Stimulated activated CD4-positive, alpha-beta T cell treated with anti-CD3 and anti-CD28 coated beads, Interleukin-15, amount 100 ng/mL, for 1 hour (primary cell): ENCODE measurements at places on chromosomes 4 and X.

GRCh38 chr4:26299254-26299882 lies 21.4 kb upstream of the RBPJ start:
- DNase-seq: no peak

DNA sequence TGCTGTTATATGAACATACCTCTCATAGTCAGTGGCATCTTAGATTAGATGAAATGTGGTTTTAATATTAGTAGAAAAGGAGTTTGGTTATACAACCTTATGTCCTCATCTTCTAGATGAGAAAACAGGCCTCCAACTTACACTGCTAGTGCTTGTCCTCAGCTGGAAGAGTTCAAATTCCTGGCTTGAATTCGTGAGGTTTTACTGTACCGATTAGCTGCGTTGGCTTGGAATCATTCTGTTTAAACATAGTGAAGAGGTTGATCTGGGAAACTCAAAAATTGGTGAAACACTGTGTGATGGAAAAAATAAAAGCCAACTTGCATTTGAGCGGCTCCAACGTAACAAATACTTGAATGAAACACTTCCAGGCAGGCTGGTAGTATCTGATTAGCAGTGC lies 81.0 kb downstream of the LNX1 start:
- DNase-seq: no peak

DNA sequence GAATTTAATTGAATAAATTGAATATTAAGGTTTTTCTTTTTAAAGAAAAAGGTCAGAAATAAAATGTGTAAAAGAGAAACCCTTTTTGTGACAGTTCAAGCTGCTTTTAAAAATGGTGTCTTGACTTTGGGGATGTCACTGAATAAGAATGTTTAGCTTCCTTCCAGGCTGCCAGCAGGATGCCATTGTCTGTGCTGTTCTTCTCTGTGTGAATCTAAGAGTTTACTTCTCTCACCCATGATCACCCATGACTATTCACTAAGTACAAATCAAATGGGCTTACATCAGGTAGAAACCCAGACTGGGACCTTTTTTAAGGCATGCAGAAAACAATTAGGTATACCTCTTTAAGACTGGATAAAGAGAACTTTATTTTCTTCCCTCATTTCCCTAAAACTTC lies 115.3 kb downstream of the DACH2 start:
- DNase-seq: no peak

- no peak for DNase-seq
Measured at GRCh38 chrX:64427281-64427680, 32.0 kb upstream of the MTMR8 start.

DNA sequence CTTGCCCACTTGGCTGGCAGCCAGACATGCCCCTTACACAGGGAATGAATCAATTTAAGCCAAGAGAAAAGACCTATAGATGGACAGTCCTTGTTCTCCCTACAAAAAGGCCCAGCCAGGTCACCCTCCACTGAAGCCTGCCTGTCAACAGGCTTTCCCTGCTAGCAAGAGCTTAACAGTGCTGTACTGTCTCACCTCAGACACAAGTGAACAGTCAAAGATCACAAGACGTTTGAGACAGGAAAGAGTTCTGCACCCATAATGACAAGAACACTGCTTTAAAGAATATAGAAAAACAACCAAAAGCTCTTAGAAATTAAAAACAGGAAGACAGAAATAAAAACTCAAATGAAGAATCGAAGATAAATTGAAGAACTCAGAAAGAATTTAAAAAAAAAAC lies 4.6 kb downstream of the RNF175 start:
- DNase-seq: no peak

- DNase-seq: no peak
Measured at GRCh38 chrX:3177851-3178250, 136.6 kb downstream of the ARSF start.

- no peak for DNase-seq
Measured at GRCh38 chrX:24692305-24692704, 1.4 kb upstream of the POLA1 start.

- no peak for DNase-seq
Measured at GRCh38 chrX:82208975-82209374, 1007.1 kb downstream of the SH3BGRL start.

DNA sequence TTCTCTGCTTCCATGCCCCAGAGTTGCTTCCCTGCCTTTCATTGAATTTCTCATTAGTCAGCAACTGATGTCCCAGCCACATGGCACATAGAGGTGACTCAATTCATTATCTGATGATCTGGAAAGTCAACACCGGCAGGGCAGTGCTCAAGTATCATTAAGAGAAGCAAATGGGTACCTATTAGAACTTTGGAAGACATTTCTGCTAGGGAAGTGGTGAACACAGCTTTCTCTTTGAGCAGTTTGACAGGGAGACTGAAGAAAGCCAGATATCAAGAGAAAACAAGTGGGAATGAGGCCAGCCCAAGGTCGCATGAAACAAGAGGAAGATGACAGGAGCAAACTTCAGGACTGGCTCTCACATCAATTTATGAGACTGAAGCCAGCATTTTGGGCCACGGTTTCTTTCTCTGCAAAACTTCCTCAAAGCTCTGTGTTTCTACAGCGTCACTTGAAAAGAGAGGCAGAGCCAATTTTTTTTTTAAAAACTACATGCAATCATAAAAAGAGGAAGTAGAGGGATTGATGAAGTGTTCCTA lies 108.3 kb upstream of the RPS6KA3 start:
- no peak for DNase-seq

GRCh38 chrX:97402333-97402732 lies 518.6 kb downstream of the RPA4 start:
- DNase-seq: no peak

- DNase-seq: no peak
Measured at GRCh38 chr4:815464-816146, 10.3 kb downstream of the CPLX1 start.

- DNase-seq: no peak
Measured at GRCh38 chrX:109347632-109348031, 134.3 kb downstream of the GUCY2F start.

- no peak for DNase-seq
Measured at GRCh38 chrX:135347381-135348016, 38.2 kb downstream of the ETDC start.

GRCh38 chr4:11564021-11564420 lies 135.3 kb upstream of the HS3ST1 start:
- no peak for DNase-seq

DNA sequence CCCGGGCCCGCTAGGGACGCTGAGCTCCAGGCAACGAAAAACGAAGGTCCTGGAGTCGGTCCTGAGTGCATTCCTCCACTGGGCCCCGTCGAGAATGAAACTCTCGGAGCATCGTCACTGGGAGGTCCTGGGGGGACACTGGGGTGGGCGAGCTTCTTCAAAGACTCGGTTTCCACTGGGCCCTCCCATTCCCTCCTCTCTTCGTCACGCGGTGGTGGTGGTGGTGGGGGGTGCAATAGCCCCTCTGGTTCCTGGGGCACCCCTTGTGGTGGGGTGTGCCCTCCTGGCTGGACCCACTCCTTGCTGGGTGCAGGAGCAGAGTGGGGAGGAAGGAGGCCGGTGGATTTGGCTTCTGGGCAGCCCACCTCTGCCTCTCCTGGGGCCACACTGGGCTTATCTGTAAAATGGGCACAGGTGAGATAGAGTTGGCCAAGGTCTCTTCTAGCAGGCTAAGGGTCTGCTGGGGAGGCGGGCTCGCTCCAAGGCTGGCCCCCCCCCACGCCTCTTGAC lies 12.9 kb downstream of the HMX1 start:
- DNase-seq: no peak

DNA sequence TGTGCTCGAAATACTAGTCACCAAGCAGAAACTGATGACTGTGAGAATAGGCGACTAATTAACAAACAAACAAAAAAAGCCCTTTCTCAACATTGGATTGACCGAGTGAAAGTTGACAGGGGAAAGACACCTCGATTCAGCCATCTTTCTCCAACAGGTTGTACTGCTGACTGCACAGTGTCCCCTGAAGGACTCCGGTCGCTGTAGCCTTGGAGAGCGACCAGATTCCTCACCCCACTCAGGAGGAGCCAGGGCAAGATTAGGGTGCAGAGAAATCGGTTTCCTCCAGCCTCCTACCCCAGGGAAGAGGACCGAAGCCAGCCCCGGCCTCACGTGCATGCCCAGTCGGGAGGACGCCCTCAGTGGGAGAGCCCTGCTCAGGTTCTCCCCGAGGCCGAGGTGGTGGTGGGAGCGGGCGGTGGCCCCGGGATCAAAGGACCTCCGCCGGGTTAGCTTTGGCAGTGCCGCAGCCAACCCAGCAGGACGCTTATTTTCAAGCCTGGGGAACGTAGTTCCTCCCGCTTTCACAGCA lies 1.1 kb upstream of the RAP1GDS1 start:
- peak; percentile 11 for DNase-seq
